Anterior cingulate cortex (tissue), 58 donors: ENCODE measurements at places on chromosomes 2 and 18.

DNA sequence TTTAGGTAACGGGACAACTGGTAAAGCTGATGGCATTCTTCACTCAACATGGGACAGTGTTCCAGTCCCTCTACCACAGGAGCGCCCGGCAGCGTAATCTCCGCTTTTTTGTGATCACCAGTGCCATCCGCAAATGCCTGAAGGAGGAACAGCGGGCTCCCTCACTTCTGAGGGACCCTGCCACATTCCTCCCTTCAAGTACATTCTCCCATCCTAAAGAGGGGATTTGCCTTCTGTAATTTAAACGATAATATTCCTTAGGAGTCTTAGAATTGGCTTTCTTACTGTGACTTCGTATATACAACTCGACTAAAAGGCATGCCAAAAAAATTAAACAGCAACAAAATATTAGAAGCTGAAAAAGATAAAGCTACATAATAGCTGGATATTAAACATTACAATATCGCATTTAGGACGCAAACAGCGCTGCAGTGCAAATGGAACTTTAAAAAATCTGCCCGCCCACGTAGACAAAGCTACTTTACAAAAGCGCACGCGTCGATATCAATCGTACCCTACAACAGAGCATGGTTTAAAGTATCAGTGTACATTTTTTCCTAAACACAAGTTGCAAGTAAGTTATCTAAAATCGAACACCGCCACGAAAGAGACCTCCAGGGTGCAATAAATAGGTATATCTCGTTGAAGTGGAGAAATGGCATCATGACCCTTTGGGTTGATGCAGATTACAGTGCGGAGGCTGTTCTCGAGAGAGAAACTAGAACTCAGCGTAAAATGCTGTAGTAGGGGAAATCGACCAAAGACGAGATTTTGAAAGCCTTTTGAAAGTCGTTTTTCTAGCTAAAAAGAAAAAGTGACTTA, 2.3 kb upstream of the VSNL1 start:
- no peak for DNase-seq

DNA sequence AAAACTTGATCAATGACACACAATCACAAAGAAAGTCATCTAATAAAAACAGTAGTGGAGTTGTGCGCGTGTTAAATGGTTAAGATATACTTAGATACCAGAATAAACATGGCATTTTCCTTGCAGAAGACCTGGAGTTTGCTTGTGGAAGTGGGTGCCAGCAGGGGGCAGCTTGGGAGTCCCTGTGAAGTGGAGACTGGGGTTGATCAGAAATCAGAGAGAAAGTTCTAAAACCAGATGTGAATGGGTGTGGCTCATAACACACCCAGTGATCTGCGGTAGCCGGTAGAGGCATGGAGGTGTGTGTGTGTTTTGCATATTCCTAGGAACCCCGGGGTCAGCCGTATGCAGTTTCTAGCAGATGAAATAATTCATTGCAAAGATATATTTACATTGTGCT, 300.1 kb upstream of the TRIB2 start:
- no peak for DNase-seq

GRCh38 chr18:35618696-35619095, 37.2 kb downstream of the GALNT1 start:
- no peak for DNase-seq

DNA sequence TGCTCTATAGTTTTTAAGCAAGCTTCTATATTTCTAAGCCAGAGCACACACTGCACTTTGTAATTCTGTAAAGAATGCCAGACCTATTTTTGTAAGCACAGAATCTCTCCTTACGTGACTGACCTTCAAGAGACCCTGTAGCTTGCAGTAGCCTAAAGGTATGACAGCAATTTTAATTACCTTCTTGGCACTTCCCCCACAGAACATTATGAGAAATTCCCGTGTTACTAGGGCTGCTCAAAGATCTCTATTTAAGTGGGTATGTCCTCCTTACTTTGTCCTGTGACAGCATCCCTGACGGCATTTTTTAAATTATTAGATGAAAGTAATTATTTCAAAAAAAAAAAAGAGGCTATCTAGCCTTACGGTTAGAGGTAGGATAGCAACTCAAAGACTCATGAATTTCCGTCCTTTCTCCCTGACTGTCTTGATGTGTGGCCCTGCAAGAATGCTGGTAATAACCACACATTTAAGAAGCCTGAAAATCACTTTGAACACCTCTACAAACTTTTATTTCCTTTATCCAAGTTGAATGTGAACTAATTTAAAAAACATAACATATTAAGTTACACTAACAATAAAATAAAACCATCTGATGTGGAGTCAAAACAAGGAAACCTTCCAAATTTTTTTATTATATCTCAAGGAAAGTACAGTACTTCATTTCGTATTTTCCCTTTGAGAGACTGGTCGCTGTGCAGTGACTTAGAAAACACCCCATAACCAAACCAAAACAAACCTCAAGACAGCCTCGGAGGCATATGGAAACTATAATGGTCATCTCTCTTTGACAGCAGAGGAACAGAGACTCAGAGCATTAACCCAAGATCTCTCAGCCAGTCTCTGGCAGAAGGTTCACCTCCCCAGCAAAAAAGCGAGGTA, 54.9 kb downstream of the THUMPD2 start:
- DNase-seq: no peak

DNA sequence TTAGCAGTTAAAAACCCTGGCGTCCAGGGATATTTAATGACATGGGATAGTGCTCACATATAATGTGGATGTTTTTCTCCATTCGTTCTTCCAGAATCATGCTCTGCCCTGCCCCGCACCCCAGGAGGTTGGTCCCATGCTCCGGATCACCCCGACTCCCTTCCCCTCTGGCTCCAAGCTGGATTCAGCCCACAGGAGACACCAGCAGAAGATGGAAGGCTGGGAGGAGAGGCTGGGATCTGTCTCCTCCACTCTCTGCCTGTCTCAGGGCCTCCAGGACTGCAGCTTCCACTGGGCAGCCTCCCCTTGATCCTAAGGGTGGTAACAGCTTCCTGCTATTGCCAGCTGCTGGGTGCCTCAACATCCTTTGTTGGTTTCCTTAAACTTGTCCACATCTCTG, 24.5 kb downstream of the TMEM177 start:
- DNase-seq: no peak

DNA sequence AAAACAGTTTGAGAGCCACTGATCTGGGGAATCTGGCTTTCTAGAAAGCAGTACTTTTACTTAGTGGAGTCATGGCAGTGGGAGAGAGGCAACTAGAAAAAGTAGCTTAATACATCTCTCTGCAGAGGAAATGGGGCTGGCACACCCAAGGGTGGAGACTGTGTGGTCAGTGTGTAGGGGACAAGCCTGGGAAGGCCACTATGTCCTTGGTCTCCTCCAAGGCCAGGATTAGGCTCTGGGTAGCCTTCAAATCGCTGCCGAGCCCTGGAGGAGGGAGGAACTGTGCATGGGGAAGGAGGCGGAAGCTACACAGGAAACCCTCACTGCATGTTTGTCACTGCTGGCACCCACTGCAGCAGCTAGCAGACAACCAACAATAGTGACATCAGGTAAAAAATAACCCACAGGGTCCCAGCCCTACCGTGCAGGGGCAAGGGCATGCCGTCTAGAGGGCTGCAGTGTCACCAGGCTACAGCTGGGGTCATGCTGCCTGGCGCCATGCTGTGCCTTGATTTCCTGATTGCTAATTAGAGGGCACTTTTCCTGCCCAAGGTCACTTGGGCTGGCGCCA, 34.8 kb downstream of the LBH start:
- no peak for DNase-seq

- DNase-seq: no peak
Measured at GRCh38 chr2:43714164-43714563, 37.9 kb upstream of the C1GALT1C1L start.

DNA sequence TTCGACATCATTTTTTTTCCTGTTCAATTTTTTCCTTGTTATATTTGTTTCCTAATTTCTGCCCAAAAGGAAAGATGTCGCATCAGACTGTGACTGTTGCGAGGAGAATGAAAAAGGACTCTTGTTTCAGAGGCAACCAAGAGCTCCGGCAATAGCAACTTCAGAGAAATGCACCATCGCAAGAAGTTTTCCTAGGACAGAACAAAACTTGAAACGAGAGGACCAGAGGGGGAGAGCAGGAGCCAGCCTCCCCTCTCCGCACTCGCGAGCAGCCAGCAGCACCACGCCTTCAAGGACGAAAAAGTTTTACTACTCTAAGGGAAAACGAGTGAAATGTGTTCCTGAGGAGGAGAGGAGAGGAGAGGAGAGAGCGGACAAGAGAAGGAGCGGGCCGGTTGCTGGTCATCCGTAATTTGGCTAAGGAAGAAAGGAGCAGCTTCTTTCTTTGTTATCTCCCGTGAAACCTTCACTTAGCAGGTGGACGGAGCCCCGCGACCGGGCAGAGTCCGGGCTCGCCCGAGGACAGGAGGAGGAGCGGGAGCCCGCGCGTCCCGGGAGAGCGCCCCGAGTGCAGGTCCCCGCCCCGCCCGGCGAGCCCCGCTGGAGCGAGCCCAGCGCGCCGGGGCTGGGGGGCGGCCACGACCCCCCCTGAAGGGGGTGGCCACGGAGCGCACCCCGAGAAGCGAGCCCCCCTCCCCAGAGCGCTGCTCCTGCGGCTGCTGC, 744 bp downstream of the POU3F3 start:
- no peak for DNase-seq

DNA sequence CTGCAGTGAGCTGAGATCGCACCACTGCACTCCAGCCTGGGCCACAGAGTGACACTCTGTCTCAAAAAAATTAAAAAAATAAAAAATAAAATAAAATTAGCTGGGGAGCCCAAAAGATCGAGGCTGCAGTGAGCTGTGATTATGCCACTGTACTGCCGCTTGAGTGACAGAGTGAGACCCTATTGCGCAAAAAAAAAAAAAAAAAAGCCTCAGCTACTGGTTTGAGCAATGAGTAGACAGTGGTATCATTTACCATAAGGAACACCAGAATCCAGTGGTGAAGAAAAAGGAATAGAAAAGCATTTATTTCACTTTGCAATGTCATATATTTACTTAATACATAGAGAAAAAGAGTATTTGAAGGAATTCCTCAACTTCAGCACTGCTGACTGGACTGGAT, 3.0 kb downstream of the SAP130 start:
- DNase-seq: no peak

DNA sequence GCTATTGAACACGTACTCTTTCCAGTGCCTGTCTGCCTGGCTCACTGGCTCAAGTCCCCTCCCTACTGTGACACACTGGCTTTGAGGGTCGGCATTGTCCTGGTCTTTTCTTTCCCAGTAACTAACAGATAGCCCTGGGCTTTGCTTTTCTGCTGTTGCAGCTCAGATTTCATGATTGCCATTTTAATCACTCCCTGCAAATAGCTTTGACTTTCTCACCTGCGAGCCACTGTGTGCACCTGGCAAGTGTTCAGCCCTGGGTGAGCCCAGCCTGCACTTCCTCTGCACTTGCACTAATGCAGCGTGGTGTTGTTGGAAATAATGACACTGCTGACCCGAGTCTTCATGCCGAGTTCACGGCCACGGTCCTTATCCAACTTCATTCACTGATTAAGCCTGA, 52.9 kb downstream of the DCDC2C start:
- no peak for DNase-seq

DNA sequence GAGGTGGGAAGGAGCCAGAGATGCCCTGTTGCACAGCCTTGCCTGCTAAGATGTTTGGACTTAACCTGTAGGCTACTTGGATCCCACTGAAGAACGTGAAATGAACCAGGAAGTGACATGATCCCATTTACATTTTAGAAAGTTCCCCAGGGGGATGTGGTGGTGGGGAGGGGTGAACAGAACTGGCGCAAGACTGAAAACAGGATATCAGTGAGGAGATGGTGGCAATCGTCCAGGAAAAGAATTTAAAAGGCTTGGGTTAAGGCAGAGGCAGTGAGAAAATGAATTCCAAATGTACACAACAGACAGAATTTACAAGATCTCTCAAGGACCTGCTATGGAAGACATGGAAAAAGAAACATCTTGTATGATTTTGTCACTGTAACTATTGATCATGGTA, 42.3 kb downstream of the SULT1C2 start:
- no peak for DNase-seq

DNA sequence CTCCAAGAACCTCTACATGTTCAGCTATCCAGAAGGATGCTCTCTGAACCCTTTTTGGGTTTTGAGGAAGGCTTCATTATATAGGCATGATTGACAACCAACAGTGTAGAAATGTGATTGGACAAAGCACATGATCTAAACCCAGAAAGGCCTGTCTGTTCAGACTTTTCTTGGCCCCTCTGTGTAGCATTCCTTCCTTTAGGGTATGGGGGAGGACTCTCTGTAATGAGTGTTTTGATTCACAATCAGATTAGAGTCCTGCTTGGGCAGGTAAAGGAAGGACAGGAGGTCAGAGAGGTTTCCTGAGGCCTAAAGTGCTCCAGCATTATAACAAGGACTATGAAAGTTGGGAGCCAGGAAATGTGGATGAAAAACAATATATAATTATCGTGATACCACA, 13.6 kb downstream of the GULP1 start:
- DNase-seq: no peak

- DNase-seq: no peak
Measured at GRCh38 chr2:174337337-174338146, 2.8 kb downstream of the SP9 start.

- no peak for DNase-seq
Measured at GRCh38 chr18:31497836-31498573, at the start of gene DSG2. DSG2 (plus strand) TSS chr18:31498177; CDS start chr18:31498252, 75 bp downstream.

DNA sequence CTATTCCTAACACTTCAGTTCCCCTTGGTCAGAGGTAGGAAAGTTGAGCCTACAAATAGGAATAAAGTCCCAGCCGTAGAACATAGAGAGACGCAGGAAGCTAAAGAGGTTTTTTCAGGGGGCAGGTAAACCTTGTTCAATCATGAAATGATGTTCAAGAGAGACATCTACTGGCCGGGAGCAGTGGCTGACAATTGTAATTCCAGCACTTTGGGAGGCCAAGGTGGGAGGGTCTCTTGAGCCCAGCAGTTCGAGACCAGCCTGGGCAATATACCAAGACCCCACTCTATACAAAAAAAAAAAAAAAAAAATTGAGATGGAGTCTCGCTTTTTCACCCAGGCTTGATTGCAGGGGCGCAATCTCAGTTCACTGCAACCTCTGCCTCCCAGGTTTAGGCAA, 66.7 kb upstream of the DNAJC10 start:
- peak; percentile 1 for DNase-seq

GRCh38 chr2:229268626-229269025, 2.5 kb downstream of the PID1 start:
- no peak for DNase-seq

GRCh38 chr2:150566289-150566688, 78.8 kb upstream of the RND3 start:
- no peak for DNase-seq

DNA sequence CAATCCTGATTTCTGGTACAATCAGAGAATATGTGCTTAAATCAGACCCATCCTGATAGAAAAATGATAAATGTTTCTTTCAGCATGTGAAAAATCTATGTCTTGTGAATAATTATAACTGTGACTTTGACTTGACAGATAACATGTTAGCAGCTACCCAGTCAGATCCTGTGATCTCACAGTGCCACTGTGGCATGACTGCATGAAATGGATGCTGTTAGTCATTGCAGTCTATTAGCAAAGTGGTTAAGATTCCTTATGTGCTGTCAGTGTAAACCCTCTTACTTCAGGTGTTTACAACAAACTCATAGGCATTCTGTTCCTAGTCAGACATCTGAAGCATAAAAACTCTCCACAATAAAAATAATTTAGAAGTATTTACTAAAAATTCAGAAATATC, 244.6 kb upstream of the RND3 start:
- no peak for DNase-seq
